H7 (cell line): ENCODE measurements at places on chromosomes 1 and 21. TPM values are rescaled to one million over a fixed set of nuclear protein-coding genes. Genes with fewer than 3 reads are reported as not detected.

CXADR gene
- 96.2 and 113 TPM in 2 replicates for total RNA-seq

DNA sequence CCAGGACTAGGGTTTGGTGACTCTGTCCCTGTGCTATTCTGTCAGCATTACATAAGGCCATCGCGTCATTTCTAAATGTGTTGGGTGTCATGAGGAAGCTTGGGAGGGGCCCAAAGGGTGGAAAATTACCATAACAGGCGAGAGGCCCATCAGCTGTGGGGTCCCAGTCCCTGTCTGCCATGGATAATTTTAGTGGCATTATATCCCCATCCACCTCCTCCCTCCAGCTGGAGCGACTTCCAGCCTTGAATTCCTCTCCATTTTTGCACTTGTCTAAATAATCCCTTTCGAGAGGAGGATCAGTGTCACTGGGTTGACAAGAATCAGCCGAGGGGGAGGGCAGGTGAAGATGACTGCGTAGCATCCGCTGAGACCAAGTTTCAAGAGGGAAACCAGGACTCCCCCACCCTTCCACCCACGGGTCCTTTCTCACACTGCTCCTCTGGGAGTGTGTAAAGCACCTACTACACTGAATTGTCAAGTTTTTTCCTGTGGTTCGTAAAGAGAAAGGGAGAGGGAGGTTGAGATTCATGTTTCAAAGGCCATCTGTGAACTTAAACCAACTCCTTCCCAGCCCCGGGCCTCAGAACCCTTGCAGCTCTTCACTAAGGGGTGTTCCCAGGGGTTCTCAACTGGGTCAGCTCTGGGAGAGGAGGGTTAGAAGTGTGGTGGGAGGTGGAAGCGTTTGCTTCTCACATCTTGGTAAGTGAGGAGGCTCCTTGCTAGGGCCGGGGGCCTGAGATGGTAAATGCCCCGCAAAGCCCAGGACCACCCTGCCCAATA is 29.2 kb downstream of the VASH2 start:
- DNase-seq, result no peak

GRCh38 chr1:57204091-57204490 is 219.8 kb downstream of the DAB1 start:
- no peak for DNase-seq

NEK7 gene
- 20.3 and 25.5 TPM in 2 replicates for total RNA-seq

DNA sequence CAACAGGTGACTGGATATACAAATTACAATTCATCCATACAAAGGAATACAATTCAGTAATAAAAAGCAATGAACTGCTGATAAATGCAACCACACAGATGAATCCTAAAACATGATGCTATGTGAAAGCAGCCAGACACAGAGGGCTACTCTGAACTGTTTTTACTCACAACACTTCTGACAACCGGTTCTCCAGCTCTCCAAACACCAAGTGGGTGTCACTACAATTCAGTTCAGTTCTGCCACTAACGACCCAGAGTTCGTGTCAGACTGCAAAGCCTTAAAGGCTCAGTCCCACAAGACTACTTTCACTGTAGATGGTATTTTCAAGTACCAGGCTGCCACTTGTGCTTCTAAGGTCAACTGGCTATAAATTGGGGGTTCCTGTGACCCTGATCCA is 119.4 kb downstream of the SLC16A1 start:
- no peak for DNase-seq

MRPL20 gene
- 184 and 267 TPM in 2 replicates for total RNA-seq

DNA sequence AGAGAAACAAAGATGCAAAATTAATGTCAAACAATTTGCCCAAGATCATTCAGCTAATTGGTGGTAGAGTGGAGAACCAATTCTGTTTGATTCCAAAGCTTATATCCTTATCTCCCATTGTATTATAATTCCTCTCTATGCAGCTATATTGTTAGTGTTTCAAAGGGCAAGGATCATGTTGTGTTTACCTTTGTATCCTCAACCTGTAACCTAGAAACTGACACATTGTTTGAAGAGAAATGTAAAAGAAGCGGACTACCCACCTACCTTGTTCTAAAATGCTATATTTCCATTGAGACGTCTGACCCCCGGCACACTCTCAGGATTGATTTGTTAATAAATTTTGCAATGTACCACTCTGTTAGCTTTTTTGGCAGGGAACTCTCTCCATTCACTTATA is 9.3 kb downstream of the RAVER2 start:
- no peak for DNase-seq
